ENCODE measurements at places on chromosomes 2 and 18.

- DNase-seq = no peak
These were observed 57.7 kb upstream of the TFCP2L1 start for GRCh38 chr2:121342751-121343150.

- no peak for DNase-seq
These were observed 477.8 kb downstream of the EIPR1 start for GRCh38 chr2:2899826-2900225.

DNA sequence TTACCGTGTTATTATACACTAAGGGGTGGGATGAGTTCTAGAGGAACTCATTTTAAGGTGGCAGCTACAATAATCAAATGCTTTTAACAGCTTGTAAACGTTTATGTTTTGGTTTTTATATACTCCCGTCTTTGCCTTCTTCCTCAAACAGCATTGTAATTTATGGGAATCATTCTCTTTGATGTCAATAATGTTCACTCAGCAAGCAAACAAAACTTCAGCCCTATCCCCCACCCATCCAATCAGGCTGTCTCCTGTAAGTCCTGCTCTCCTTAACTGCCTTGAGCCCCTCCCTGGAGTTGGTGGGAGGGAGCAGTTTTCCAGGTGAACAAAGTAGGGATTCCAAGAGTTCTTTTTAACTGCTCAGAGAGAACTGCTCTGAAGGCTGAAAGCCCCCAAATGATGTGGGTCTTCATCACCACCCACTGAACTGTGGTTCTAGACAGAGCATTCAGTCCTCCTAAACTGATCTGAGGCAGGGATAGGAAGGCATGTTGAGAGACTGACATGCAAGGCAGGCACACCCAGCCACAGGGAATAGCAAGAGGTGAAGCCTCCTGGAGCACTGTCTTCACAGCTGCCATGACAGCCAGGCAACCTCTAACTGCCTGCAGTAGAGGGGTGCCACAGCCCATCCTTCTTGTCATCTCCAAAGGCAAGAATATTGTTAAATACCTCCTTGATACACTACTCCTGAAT is 17.5 kb downstream of the MYO5B start:
- no peak for DNase-seq

GRCh38 chr18:35549564-35549963 is 32.0 kb upstream of the GALNT1 start:
- no peak for DNase-seq

DNA sequence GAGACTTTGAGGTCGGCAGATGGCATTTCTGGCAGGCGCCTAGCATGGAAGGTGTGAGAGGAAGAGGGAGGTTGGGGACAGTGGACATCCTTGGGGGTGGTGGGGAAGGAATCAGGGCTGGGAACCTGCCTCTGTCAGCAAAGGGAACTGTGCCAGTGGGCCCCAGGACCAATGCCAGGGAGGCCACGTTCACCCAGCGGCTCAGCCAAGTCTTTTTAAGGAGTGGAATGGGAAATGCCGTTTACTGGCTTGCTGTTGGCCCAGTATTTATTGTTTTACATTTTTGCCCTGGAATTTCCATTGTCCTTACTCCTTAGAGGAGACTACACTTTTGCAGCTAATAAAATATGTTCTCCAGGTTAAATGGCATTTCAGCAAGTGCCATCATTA is 135.2 kb downstream of the MCFD2 start:
- no peak for DNase-seq

DNA sequence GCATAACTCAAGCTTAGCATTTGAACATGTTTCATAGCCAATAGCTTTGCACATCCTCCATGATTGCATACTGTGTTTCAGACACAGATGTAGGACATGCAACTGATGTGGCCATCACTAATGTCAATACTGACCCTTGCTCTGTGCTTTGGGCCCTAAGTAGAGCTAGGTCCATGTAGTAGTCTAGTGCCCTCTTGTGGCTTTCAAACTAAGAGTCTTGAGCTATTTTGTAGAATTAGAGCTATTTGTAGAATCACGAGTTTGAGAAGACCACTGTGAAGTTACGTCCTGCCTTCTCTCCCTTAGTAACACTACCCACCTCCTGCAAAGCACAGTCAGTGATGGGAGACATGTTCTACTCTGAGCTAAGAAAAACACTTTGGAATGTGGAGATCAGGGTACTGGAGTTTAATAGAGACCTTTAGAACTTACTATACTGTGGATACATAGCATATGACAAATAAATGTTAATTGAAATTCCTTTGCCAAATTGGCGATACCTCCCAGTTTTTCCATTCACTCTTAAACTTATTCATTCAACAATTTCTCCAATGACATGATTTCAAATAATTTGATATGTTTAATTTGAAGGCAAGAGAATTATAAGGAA is 306.5 kb upstream of the TNP1 start:
- no peak for DNase-seq

- peak; percentile 83 for DNase-seq
These were observed 129.0 kb downstream of the NCK2 start for GRCh38 chr2:105873721-105874120.

- DNase-seq = peak; percentile 43
These were observed 220.4 kb downstream of the ZNF516 start for GRCh38 chr18:76274468-76275289.

DNA sequence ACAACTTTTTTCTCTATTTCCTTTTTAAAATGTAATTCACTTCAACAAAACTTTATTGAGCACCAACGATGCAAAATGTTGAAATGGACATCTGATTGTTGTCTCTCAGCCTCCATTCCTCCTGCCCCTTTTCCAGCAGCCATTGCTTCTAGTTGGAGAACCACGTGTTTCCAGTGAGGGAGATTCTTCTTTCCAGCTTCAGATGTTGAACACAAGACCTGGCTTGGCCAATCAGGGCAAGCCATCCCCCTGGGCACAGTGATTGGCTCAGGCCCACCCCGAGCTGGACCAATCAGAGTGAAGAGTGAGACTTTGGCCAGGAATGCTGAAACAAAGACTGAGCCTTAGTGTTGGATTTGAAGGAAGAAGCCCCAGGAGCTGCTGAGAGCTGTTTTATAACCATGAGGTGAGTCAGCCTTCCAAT is 59.0 kb downstream of the E2F6 start:
- no peak for DNase-seq

DNA sequence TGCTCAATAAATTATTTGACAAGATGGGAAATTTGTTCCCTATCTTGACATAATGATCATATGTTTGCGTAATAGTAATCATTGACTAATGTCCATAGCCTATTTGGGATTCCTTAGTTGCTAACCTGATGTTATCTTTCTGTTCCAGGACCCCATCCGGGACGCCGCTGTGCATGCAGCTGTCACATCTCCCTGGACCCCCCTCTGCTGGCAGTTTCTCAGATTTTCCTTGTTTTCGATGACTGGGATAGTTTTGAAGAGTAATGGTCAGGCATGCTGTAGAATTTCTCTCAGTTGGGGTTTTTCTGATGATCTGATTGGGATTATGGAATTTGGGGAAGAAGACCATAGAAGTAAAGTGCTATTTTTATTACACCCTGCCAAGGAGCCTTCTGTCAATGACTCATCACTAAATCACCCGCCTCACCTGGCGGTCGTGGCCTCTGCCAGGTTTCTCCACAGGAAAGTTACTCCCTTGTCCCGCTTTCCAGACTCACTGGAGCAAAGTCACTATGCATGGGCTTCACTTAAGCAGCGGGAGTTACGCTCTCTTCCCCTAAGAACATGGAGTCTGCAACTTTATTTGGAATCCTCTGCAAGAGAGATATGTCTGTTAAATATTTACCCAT is 19.9 kb upstream of the TMEM18 start:
- DNase-seq = no peak

DNA sequence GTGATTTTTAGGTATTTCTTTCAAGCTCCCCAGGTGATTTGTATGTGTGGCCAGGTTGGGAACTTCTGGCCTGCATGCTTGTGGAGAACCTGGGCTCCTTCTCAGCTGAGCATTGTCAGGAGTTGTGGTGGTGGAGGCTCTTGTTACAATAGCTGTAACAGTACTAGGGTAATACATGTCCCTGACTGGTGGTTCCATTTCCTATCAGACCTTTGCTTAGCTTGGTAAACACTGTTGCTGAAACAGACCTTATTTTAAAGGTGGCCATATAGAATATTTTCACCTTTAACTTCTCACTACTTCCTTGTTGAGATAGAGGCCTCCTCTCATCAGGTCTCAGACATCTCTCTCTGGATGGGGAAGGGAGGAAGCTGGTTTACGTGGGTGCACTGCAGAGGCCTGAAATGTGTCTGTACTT is 79.2 kb downstream of the SETBP1 start:
- peak; percentile 18 for DNase-seq

DNA sequence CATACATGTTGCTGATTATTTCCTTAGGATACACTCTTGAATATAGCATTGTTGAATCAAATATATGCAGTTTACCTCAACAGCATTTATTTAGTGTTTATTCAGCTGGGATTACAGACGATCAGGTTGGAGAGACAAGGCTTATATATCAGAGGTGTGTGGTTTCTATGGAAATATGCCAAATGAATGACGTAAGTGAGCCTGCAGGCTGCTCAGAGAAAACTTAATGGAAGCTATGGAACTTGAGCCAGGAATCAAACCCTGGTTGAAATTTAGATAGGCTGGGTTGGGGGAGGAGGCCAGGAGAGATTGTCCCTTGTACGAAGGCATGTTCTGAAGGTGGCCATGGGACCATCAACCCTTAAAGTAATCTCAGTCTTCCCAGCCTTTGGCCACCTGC is 79.5 kb downstream of the INPP4A start:
- DNase-seq = no peak

DNA sequence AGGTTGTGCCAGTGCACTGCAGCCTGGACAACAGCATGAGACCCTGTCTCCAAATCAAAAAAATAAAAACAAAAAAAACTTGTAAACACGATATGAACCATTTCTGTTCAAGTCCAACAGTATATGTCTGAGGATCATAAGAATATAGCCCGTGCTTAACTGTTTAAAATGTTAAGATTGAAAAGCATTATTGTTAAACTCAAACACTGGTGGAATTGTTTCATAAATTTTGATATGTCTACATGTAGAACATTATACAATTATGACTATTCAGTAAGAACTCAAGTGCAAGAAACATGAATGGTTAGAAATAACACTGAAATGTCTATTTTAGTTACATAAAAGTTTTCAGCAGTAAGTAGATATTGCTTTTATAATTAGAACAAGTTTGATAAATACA is 29.7 kb downstream of the PPIG start:
- DNase-seq = no peak

DNA sequence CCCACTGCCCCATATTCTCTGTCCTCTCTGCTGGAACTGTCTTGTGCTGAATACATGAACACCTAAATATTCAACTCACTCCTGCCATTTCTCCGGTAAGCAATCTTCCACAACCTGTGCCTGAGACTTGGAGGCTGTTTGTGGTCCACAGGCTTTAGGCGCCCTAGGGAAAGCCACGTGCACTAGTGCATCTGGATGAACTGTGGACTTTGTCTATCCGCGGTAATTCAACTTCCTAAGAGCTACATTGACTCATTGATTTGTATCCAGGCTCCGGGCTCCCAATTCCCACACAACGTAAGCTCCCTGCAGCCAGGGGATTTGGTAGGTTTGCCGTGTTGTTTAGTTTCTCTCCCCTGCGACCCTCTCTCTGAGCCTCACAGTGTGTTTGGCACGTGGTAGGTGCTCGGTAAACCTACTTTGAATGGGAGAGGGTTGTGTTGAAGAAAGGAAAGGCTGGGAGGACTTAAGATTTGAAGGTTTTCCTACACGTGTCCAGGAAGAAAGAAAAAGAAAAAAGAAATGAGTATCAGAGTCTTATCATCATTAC is 718.2 kb downstream of the DPP10 start:
- DNase-seq = no peak

- DNase-seq = peak; percentile 7
These were observed 186.8 kb downstream of the ZNF521 start for GRCh38 chr18:25164848-25165811.

DNA sequence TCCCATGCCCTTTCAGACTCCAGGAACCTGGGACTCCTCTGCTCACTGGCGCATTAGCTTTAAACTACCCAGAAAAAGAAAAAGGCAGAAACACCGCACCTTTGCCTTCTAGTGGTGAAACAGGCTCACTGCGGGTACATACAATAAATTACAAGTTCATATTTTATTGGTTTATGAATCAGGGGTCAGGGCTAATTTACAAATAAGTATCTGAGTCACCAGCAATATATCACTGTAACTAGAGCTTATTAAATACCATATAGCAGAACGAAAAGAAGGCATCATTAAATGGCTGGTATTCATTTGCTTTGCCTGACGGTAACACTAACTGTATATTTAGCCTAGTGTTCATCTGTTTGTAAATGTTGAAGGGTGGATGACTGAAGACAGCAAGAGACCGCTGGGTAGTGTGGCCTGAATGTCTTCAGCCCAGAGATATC is 26.9 kb upstream of the DTNB start:
- peak; percentile 47 for DNase-seq

- DNase-seq = no peak
These were observed 12.4 kb upstream of the VAPA start for GRCh38 chr18:9901377-9901776.

GRCh38 chr2:233164128-233164635 is 87.3 kb upstream of the ATG16L1 start:
- DNase-seq = no peak

- no peak for DNase-seq
These were observed 584.2 kb downstream of the CMPK2 start for GRCh38 chr2:6281524-6281923.
